ENCODE measurements at places on chromosomes 12 and 14. TPM values are rescaled to one million over a fixed set of nuclear protein-coding genes. Genes with fewer than 3 reads are reported as not detected.

The ALDH2 gene
- polyA plus RNA-seq: 164 TPM

The PTGES3 gene
- polyA plus RNA-seq: 210 TPM

- DNase-seq: no peak
Measured at GRCh38 chr12:124044809-124045321, 71.8 kb downstream of the ZNF664 start.

DNA sequence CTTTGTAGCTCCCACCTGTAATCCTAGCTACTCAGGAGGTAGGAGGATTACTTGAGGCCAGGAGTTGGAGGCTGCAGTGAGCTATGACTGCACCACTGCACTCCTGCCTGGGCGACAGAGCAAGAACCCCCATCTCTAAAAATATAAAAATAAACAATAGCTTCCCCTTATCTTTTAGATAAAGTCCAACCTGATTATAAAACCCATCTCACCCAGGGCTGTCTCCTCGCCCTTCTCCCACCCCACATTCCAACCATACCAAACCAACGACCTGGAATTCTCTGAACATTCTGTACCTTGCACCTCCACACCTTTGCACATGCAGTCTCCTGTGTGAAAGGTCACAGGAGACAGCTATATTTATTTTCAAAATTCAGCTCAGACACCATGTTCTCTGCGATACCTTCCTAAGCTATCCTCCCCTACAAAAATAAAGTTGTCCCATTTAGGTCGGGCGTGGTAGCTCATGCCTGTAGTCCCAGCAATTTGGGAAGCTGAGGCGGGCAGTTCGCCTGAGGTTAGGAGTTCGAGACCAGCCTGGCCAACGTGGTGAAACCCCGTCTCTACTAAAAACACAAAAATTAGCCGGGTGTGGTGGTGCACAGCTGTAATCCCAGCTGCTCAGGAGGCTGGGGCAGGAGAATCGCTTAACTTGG, 7.7 kb downstream of the SLC7A7 start:
- no peak for DNase-seq

DNA sequence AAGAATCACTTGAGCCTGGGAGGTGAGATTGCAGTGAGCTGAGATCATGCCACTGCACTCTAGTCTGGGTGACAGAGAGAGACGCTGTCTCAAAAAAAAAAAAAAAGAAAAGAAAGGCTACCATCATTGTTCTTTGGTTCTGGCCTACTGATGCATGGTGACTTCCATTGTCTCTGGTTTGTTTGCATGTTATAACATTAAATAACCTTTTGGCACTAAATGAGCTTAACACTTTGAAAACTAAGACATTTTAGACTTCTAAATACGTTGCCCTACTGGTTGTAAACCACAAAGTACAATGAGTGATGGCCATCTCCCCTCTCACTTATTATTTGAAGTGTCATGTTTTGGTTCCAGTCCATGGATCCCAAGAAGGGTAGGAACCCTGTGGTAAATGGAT, 152.9 kb upstream of the CPM start:
- no peak for DNase-seq

DNA sequence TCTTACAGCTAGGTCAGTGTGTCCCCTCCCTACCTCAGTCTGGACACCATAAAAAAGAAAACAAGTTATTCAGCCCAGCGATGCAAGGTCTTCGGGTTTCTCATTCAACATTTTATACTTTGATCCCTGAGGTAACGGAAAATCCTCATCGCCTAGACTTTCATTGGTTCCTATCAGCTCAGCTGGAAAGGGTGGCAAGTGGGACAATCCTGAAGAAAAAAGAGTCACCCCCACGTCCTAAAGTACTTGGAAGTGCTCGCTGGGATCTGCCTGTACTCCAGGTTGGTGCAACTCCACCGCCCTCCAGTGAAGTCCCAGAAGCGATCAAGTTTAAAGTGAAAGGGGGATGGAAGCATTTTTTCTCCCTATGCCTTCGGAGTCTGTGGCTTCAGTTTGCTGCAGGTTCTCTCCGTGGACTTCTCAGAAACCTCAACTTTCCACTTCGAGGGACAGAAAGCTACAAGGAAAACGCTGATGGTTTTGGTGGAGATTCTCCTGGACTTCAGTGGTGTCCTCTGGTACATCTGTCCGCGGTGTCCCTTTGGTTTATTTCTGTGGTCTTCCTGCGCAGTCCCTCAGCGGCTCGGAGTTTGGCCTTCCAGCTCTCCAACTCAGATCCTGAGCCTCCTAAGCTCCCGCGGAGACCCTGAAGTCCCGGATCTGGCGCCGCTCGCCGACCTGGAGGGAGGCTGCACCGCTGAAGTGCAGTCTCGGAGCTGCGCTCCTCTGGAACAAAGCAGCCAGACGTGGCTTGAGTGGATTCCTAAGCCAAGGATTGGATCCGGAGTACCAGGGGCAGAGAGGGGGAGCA, 1.8 kb upstream of the LRFN5 start:
- DNase-seq: peak; percentile 86

GRCh38 chr12:53938326-53939140, at the start of gene HOXC13:
Gene HOXC13, plus strand, starts transcription at chr12:53938831. Its CDS starts 76 bp downstream, at chr12:53938907.
- peak; percentile 14 for DNase-seq

GRCh38 chr12:30926243-30927221, at the start of gene TSPAN11:
Gene TSPAN11, plus strand, starts transcription at chr12:30926748. Its CDS starts 27,244 bp downstream, at chr12:30953992.
- peak; percentile 76 for DNase-seq

DNA sequence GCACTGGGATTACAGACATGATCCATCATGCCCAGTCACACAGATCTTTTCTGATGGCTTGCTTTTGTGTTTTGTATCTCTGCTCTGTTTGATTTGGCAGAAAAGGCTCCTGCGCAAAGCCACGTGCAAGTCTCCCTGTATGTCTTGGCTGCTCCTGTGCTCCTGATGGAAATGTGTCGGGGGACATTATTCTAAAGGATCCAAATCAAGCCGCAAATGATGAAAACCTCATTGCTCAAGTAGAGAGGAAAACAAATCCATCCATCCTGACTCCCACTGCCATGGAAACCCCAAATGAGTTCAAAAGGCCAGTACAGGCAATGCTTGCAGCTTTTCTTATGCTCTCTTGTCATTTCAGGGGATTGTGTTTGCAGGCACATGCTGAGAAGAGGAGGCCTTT, 93.8 kb downstream of the NDUFA12 start:
- DNase-seq: no peak

DNA sequence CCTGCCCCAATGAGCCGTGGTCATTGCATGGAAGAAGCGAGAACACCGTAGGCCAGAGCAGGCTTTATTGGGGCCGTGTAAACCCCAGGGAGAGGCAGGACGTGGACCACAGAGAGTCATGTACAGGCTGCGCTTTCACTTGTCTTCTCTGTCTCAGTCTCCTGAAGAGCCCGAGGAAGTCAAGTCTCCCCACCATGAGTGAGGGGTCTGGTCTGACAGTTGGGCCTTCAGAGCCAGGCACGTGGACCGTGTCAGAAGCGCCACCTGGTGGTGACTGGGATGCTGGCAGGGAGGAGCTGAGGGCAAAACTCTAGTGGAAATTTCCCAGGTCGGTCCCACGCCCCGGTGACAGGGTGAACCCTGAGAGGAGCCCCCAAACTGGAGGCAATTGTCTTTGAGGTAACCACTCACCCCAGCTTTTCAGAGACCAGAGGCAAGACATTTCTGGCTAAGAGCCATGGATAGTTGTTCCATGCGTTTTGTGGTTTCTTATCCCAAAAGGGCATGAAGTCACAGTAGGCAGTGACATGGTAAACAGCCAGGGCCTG, 17.4 kb downstream of the RPS6KL1 start:
- DNase-seq: peak; percentile 79

GRCh38 chr12:80241576-80242273, 142.4 kb downstream of the OTOGL start:
- DNase-seq: no peak

DNA sequence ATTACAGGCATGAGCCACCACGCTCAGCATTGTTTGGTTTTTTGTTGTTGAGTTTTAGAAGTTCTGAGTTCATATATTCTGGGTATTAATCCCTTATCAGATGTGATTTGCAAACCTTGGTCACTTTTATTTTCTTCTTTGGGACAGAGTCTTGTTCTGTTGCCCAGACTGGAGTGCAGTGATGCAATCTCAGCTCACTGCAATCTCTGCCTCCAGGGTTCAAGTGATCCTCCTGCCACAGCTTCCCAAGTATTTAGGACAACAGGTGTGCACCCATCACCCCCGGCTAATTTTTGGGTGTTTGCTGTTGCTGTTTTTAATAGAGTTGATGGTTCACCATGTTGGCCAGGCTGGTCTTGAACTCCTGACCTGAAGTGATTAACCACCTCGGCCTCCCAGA, 11.8 kb downstream of the USP30 start:
- DNase-seq: no peak
